Stimulated activated CD4-positive, alpha-beta T cell treated with anti-CD3 and anti-CD28 coated beads, TNF-alpha, amount 100 ng/mL, for 4 hours (primary cell): ENCODE measurements at places on chromosomes 5 and 9.

DNA sequence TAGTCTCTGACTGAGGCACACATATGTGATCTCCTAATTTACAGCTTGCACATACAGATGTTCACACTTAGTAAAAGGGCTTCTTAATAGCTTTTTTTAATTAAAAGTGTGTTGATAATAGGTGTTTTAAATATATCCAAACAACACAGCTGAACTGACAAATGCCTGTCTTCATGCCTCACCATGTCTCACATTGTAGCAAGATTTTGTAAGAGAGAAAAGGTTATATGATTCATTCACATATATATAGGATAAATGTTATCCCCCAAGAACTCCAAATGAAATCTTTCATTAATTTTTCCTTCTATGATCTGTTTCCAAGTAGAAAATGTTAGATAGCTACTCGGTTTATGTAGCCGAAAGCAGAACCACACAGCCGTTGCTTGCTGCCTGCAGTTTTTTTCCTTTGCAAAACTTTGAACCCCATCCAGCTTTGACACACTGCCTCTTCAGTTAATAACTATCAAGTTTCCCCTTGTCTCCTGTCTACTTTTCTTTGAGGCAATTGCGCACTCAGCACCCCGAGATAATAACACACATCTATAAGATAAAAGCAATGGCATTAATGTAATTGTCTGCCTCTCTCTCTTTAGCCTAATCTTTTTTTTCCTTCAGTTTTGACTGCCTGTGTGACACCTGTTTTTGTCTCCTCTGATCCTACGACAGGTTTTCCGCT lies 299.2 kb downstream of the BNC2 start:
- DNase-seq: no peak

DNA sequence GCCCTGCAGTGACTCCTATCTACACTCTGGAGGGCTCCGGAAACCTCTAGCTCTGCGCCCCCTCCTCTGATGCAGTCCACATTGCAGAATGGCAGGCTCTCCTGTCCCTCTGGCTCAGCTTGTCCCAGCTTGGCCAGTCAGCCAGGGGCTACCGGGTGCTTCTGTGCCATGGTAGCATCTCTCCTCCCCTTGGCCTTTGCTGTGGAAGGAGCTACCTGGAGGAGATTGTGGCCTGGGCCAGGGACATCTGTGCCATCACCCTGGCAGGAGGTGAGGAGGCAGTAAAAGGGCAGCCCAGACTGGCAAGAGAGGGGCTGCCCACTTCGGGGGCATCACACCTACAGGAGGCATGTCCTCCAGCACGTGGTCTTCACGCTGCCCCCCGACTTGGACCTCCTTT lies 38.1 kb upstream of the FCN1 start:
- DNase-seq: no peak

DNA sequence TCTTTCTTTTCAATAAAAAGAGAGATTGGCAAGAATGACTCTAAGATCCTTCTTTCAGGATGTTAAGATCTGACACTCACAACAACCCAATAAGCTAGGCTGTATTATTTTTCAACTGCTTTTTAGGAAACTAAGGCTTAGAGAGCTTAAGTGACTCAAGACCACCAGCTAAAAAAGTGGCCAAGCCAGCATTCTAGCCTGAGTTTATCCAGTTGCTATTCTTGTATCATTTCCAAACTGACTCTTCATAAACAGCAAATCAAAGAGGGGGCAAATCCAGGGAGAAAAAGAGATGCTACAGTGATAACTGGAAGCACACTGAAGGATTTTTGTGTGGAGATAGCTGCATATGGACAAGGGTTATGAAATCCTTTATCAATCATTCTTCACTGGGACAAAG lies 47.1 kb downstream of the TMEM252 start:
- no peak for DNase-seq

GRCh38 chr9:70094747-70095146 lies 51.1 kb downstream of the MAMDC2 start:
- DNase-seq: no peak

- no peak for DNase-seq
Observed at GRCh38 chr5:168072665-168073064, 218.8 kb upstream of the WWC1 start.

GRCh38 chr9:27489087-27489876 lies 34.8 kb upstream of the IFNK start:
- no peak for DNase-seq

- no peak for DNase-seq
Observed at GRCh38 chr5:173689171-173689736, 72.8 kb upstream of the BOD1 start.

GRCh38 chr5:86124333-86124732 lies 493.4 kb upstream of the COX7C start:
- no peak for DNase-seq

- DNase-seq: no peak
Observed at GRCh38 chr5:175250426-175250825, 193.6 kb downstream of the DRD1 start.

DNA sequence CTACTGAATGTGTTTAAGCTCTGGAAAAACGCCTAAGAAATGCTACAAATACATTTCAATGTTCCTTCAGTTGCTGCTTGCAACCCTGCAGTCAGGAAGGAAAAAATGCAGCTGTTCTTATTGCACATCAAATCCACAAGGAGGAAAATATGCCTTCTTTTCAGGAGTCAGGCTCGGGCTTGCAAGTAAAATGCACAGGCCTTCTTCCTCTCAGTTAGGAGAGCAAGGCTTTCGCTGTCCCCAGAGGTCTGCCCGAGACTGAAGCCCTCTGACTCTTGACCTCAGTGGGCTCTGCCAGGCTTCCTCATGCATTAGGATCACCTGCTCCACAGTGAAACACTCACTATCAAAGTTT lies 899 bp upstream of the SHC3 start:
- DNase-seq: no peak

DNA sequence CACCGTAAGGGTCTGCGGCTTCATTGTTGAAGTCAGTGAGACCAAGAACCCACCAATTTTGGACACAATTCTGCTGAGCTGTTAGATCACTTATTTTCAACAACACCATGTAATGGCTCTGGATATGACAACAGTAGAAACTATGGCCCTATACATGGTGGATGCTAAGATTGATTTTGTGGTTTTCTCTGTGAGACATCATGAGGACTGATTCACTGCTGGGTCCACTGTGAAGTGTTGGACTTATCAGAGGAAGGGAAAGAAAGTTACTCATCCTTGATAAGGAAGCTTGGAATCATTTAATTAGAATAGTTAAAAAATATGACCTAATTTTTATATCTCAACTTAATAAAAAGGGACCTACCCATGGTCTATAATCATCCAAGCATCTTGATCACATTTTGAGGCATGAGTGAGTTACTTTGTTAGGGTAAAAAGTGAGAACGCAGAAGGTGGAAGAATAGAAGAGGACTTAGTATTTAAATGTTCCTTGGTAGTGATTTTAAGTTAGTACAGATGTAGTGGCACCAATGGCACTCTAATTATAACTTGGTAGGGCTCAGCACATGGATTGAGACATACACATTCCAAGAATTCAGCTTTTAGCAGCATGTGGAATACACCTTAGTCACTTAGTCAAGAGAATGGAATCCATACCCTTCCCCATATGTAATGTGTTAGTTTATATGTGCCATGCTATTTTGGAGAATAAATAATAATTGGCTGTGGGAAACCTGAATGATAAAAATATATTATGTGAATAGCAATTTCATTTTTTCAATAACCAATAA lies 123.5 kb upstream of the CD180 start:
- DNase-seq: no peak

DNA sequence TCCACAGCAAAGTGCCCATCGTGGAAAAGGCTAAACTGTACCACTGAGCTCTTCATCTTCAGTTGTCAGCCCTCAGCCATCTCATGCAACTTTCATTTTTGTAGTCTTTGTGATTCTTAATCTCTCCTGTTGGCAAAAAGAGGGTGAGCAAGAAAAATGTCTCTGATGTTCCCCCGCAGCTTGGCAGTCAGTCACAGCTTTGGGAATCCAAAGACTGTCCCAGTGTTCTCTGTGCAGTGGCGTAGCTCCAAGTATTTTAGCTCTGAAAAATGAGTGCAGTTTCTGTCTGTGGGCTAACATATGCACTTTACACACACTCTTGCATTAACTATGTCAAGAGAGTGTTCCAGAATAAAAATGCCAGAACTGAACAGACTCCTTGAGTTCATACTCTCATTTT lies 372.2 kb downstream of the TMEM232 start:
- no peak for DNase-seq

DNA sequence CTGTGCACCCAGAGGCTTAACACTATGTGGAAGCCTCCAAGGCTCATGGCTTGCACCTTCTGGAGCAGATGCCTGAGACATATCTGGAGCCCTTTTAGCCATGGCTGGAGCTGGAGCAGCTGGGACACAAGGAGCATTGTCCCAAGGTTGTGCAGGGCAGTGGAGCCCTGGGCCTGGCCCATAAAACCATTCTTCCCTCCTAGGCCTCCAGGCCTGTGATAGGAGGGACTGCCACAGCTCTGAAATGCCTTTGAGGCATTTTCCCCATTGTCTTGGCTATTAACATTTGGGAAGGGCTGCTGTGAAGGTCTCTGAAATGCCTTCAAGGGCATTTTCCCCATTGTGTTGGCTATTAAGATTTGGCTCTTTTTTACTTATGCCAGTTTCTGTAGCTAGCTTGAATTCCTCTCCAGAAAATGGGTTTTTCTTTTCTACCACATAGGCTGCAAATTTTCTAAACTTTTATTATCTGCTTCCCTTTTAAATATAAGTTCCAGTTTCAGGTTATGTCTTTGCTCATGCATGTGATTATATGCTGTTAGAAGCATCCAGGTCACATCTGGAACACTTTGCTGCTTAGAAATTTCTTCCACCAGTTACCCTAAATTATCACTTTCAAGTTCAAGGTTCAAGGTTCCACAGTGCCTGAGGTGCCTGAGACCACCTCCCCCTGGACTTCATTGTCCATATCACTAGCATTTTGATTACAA lies 221.2 kb downstream of the ADAMTSL1 start:
- DNase-seq: no peak

DNA sequence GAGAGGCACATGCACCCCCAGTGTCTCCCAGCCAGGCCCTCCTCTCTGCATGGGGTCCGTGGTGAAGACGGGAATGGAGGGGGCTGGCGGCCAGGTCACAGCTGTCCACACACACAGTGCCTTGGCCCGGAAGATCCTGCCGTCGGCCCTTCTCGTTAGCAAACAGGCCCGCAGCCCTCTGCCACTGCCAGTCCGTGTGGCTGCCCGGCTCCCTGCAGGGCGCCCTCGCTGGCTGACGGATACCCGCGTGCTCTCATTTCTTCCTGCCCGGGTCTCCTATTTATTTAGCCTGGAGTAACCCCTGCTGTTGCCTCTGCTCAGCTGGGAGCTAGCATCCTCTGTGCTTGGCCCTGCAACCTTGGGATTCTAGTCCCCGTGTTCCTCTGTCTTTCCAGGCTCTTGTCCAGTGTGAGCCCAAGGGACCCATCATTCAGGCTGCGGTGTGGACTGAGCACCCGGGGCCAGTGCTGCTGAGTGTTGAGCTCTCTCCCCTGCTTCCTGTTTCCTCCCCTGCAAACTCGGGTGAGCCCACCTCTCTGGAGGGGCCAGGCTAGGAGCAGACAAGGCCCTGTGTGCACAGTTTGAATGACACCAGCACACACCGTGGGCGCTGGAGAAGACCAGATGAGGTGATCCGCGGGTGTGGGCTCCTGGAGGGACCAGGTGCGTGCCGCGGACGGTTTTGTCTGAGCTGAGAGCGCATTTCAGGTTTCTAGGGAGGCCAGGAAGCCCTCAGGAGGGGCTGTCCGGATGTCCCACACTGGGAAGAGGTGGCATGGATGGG lies 14.6 kb upstream of the RNU6ATAC start:
- DNase-seq: no peak

DNA sequence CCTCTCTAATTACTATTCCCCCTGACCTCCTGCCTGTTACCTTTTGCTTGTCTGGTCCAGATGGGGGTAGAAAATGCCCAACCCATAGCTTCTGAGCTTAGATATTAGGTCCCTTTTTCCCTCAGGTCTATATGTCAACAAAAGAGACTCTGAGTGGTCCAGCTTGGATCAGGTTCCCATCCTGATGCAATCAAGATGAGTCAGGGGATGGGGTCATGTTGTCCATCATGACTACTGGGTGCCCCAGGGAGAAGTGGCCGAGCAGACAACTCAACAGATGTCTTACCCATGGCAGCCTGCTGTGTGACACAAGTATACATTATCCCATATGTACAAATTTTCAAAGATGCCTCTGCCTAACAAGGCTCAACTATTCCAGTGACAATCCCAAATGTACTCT lies 9.1 kb upstream of the ANKH start:
- DNase-seq: no peak
